Left kidney (tissue), 8 donors: ENCODE measurements at places on chromosomes 16 and 17.
A peak's percentile ranks its signal among the peaks of the same experiment; 100 is the strongest.

DNA sequence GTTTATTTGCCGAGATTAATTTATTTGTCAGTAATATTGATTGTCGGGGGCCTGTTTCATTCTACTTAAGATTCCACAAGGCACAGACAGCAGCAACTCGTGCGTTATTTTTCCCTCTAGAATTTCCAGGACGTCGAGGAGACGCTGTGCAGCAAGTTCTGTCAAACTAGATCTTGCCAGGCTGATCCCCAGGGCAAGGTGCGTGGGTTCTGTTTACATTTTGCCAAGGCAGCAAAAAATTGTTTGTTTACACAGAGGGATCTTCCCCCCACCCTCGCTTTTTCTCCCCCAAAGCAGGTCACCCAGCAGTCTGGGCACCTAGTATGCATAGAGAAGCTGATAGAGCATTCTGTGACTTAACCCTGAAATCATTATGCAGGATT, 111.4 kb downstream of the IRX3 start:
- no peak for DNase-seq

DNA sequence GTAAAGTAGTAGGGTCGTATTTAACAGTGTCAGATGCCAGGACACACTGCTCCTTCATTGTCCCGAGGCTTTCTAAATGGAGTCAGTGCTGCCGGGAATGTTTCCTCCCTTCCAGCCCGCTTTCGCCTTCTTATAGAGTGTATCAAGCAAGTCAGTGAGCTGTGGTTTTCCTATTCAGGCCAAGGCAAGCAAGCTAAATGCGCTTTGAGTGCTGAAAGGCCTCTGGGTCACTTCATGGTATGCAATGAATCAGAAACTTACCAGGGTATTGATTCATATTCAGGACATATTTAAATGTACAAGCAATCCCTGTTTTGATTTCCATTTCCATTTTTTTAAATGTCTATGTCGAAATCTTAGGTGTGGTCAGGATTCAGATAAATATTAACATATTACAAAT, 327.9 kb upstream of the SOX9 start:
- no peak for DNase-seq

DNA sequence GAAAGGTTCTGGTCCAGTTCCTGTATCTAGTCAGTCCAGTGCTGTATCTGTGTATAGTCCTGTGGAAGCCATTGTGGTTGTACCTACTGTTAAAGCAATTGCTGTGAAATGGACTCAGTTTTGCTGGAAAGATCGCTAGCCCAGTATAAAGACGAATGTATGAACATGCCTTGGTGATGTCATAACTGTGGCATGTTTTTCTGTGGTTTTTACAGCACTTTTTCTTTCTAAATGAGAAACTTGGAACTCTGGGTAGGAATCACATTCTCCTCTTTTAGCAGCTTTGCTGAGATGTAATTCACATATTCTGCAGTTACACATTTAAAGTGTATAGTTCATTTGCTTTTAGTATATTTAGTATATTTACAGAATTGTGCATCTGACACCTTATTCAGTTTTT, 58.1 kb downstream of the MAP2K4 start:
- no peak for DNase-seq

- no peak for DNase-seq
Observed at GRCh38 chr16:49019831-49020230, 261.8 kb downstream of the CBLN1 start.

GRCh38 chr16:86374603-86375130, 135.7 kb upstream of the FOXF1 start:
- no peak for DNase-seq

- no peak for DNase-seq
Observed at GRCh38 chr17:6779411-6779810, 3.4 kb downstream of the FBXO39 start.

GRCh38 chr16:80125677-80126076, 415.1 kb upstream of the DYNLRB2 start:
- no peak for DNase-seq

DNA sequence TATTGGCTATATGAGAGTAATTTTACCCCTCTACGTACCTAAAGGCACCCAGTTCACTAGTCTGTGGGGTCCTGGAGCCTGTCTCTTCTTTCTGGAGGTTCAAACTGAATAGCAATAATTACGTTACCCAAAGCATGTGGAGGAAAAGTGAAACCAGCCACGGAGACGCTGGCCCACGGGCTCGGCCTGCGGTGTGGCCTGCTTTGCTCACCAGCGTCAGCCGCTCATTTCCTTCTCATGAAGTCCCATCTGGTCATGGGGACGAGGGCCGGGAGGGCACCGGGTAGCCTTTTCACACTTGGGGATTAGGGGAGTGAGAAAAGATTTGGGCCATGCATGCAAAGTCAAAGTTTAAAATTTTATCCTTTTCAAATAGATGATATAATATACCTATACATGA, 26.9 kb downstream of the ELAC2 start:
- no peak for DNase-seq

DNA sequence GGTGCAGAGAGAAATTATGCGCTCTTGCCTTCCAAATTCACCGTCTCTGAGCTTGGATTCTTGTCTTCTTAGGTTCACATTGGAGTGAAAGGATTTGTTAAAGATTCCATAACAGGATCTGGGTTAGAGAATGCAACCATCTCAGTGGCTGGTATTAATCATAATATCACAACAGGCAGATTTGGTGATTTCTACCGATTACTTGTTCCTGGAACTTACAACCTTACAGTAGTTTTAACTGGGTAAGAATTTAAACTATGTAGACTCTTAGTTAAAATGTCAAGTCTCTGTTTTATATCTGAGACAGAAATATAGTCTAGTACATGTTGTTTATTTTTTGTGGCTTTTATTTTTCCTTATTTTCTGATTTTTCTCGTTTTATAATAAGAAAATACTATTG, 42.9 kb downstream of the CPD start:
- DNase-seq: no peak

DNA sequence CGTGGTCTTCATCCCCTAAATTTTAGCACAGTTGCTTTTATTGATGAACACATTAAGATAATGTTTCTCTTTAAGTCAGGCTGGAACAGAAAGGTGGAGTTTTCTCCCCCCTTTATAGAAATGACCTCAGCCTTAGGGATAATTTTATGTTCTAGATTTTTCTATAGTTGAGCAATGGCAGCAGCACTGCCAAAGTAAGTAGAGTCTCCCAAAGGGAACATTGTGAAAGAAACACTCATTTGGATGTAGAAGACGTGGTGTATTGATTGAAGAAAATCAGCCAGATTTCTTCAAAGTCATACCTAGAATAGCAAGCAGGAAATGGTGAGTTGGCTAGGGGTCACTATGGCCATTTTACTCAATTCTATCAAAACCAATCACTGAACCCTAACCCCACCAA, 122.5 kb downstream of the DNAH9 start:
- DNase-seq: no peak

DNA sequence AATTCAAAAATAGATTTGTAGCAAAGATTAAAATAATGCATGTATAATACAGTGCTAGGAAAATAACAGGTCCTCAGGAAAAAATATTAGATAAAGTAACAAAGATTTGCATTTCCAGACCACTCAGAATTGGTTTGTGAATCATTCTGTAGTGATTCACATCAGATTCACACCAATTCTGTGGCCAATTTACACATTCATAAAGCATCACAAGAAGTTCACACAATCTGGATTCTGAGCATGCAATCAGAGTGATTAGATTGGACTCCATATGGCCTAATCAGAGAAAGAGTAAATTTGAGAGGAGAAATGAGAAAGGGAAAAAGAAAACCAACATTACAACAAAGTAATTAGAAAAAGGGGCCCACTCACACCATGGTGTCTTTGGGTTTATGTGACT, 36.0 kb upstream of the SLC47A1 start:
- DNase-seq: no peak

GRCh38 chr16:68995011-68995504, 110.4 kb upstream of the HAS3 start:
- peak; percentile 19 for DNase-seq

DNA sequence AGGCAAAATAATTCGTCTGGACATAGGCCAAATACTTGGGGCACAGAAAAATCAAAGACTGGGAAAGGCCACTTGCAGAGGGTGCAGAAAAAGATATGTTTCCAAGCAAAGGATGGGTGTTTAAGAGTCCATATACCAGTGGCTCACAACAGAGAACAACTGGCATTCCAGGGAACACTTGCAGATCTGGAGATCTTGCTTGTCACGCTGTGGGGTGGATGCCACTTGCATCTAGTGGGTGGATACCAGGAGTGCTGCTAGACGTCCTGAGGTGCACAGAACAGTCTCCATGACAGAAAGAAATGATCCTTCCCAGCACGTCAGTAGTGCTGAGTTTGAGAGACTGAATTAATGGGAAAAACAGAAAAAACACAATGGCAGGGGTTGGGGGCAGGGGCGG, 8.4 kb downstream of the CBX8 start:
- DNase-seq: no peak

- DNase-seq: no peak
Observed at GRCh38 chr16:50765260-50765659, 23.4 kb downstream of the CYLD start.

GRCh38 chr17:27609611-27610303, 21.2 kb upstream of the LGALS9 start:
- peak; percentile 48 for DNase-seq

GRCh38 chr16:64543441-64543840, 578.4 kb downstream of the CDH11 start:
- DNase-seq: no peak

DNA sequence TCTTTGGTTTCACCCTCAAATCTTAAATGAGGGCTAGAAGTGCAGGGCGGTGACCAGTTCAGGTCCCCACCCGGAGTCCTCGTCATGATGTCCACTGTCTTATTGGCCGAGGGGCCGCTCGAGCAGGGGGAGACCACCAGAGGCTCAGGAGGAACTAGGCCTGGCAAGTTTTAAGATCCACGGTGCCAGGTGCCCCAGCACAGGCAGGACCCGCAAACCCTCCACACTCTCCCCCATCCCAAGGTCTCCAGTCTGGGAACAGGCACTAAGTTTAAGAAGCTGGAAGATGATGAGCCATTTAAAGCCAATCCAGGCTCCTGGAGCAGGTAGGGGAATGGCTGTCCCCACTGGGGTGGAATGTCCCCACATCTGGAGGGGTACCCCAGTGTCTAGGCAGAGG, 4.1 kb downstream of the DLX3 start:
- DNase-seq: no peak

DNA sequence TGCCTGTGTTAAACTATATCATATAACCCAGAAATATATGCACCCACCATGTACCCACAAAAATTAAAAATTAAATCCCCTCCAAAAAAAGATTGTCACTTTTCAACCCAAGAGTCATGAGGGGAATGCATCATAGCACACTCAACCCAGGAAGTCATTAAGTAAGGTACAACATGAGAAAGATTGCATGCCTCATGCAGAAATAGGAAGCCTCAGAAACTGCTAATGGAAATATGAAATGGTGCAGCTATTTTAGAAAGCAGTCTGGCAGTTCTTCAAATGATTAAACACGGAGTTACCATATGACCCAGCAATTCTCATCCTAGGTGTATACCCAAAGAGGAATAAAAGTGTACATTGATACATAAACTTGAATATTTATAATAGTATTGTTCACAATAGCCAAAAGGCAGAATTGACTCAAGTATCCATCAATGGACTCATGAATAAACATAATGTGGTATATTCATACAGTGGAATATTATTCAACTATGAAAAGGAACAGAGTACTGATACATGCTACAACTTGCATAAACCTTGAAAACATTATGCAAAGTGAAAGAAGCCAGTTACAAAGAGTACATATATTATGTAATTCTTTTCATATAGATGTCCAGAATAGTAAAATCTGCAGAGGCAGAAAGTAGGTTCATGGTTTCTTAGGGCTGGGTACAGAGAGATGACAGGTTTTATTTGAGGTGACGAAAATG, 70.4 kb downstream of the TMEM100 start:
- no peak for DNase-seq

- no peak for DNase-seq
Observed at GRCh38 chr17:27904534-27905446, 11.6 kb upstream of the LYRM9 start.

- DNase-seq: no peak
Observed at GRCh38 chr17:2054512-2055291, at the start of gene HIC1. Gene HIC1, plus strand, starts transcription at chr17:2055103. Its CDS starts 1,588 bp downstream, at chr17:2056691.

DNA sequence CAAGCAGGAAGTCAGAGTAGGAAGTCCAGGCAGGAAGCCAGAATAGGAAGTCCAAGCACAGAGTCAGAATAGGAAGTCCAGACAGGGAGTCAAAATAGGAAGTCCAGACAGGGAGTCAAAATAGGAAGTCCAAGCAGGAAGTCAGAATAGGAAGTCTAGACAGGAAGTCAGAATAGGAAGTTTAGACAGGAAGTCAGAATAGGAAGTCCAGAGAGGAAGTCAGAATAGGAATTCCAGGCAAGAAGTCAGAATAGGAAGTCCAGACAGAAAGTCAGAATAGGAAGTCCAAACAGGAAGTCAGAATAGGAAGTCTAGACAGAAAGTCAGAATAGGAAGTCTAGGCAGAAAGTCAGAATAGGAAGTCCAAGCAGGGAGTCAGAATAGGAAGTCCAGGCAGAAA, 105.3 kb upstream of the C16orf82 start:
- DNase-seq: no peak

- DNase-seq: no peak
Observed at GRCh38 chr16:58329135-58329534, 34.3 kb upstream of the PRSS54 start.

DNA sequence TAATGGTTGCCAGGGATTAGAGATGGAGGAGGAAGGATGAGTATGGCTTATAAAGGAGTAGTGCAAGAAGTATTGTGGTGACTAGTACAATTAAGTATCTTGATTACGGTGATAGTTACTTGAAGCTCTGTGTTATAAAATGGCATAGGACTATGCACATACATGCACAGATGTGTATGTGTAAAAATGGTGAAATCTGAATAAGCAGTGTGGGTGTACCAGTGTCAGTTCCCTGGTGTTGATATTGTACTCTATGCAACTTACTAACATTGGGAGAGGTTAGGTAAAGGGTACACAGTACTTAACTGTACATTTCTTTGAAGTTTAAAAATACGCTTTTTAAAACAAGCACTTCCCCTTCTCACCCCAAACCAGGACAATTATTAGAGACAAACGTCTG, 48.5 kb downstream of the NSRP1 start:
- no peak for DNase-seq

GRCh38 chr16:11032000-11032921, 87.9 kb downstream of the CLEC16A start:
- DNase-seq: no peak

GRCh38 chr17:7328840-7329373, at the start of gene NEURL4:
Gene NEURL4, minus strand, starts transcription at chr17:7329335. Its CDS starts 23 bp downstream, at chr17:7329312.
- DNase-seq: no peak

- DNase-seq: no peak
Observed at GRCh38 chr17:50220811-50221210, 19.4 kb upstream of the COL1A1 start.

DNA sequence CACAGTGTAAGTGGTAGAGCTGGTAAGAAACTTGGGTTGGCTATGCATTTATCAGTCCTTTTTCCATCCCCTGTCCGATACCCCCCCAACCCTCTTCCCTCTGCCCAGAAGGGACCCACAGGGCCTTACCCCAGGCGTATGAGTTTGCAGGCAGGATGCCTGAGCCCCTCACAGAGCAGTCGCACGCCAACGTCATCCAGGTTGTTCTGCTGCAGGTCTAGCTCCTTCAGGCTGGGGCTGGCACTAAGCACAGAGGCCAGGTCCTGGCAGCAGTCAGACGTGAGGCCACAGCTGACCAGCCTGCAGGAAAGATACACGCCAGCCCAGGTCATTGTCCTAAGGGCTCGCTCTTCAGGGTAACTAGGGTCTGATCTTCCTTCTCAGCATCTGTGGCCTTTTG, 45.0 kb downstream of the NLRP1 start:
- no peak for DNase-seq

- no peak for DNase-seq
Observed at GRCh38 chr17:76232342-76232741, 8.0 kb downstream of the RNF157 start.

- DNase-seq: no peak
Observed at GRCh38 chr16:29729116-29729521, 16.7 kb downstream of the C16orf54 start.
